ENCODE measurements at places on chromosomes 2 and 18.

DNA sequence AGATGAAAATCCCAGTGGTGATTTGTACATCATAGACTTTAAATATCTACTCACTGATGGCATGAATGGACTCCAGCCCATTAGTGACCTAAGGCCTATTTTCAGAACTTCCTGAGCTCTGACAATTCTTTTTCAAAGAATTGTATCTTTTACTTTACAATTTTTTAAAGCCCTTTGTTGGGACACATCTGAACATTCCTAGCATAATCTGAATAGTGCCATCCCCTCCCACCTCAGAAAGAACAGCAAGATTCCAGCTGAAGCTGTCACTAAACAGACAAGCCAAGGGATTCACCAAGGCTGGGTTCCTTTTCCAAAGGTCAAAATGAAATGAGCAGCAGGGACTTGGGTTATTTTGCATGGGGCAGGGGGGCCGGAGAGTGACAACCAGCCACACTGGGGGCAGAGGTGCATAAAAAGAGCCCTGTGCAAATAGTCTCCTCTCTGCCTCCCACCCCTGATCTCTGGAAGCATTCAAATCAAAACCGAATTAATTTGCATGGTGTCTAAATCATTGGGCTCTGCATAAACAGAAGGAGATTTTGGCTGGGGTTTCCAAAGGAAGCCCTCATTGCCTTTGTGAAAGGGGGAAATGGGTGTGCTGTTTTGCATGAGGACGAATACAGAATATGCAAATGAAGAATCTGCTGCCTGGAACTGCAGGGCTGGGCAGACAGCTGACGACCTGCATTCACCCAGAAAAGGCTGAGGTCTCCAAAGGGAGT, 17.2 kb downstream of the EPHA4 start:
- DNase-seq = peak; percentile 17

DNA sequence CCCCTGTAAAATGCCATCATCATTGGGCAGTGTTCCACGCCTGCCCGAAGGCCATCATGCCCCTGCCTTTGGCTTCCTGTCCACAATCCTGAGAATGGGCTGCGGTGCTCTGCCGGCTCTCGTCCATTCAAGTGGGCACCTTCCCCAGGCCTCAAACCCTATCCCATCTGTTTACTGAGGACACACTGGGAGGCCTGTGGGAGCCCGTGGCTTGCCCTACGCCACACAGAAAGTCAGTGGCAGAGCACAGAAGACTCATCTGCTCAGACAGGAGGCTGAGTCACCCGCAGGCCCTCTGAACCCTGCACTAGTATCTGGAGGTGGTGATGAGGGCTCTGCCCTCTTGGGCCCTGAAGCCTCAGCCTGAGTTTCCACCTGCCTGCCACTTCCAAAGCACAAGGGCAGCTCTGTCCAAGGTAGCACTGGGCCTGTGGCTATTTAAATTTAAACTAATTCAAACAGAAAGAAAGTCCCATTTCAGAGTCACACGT, 19.1 kb upstream of the ANKRD53 start:
- no peak for DNase-seq

- DNase-seq = no peak
Observed at GRCh38 chr2:209441541-209441940, 17.7 kb downstream of the MAP2 start.

DNA sequence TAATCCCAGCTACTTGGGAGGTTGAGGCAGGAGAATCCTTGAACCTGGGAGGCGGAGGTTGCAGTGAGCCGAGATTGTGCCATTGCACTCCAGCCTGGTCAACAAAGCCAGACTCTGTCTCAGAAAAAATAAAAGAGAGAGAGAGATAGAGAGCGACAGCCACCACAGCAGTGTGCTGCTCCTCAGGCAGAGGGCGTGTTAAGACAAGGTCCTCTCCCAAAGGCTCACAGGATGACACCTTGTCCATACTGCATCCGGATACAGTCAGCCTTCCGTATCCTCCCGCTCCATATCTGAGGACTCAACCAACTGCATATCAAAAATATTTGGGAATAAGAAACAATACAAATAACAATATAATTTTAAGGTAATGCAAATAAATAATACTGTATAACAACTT, 20.1 kb downstream of the ARL4C start:
- no peak for DNase-seq

- no peak for DNase-seq
Observed at GRCh38 chr2:237291138-237291792, 122.7 kb downstream of the COL6A3 start.

All from GM12892 (cell line).